Ammon's horn (tissue), 1 donor: ENCODE measurements at places on chromosomes 4 and X.

GRCh38 chr4:73593631-73594241, 26.5 kb downstream of the RASSF6 start:
- peak; percentile 16 for DNase-seq

- DNase-seq = no peak
Observed at GRCh38 chr4:105671301-105671700, 37.2 kb downstream of the INTS12 start.

- no peak for DNase-seq
Observed at GRCh38 chrX:119990556-119991004, 47.0 kb upstream of the NKAP start.

DNA sequence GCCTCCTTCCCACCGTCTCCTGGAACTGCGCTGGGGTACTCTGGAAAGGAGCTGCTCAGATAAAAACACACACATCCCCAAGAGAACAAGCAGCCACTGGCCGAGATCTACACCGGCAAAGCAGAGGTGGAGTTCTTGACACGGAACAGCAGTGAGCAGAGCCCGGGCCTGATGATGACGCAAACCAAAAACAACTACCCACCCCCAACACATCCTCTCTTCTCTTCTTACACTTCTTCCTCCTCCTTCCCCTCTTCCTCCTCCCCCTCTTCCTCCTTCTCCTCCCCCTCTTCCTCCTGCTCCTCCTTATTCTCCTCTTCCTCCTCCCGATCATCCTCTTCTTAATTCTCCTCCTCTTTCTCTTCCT, 4.6 kb downstream of the PNMA5 start:
- DNase-seq = peak; percentile 5

DNA sequence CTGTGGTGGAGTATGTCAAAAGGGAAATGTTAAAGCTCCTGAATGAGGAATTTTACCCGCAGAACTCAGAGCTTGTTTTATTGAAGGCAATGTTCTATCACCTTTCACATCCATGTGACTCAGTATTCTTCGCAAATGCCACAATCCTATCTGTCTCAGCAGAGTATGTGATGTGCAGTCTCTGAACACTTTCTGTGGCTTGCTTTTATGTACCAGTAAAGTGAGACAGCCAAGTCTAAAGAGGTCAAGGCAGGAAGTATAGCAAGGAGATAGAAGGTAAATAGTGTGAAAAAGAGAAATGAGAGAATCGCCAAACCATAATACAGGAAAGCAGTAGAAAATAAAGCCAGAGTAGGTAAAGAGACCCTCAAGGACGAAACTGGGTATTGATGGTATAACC, 515.8 kb downstream of the RAB28 start:
- DNase-seq = no peak

DNA sequence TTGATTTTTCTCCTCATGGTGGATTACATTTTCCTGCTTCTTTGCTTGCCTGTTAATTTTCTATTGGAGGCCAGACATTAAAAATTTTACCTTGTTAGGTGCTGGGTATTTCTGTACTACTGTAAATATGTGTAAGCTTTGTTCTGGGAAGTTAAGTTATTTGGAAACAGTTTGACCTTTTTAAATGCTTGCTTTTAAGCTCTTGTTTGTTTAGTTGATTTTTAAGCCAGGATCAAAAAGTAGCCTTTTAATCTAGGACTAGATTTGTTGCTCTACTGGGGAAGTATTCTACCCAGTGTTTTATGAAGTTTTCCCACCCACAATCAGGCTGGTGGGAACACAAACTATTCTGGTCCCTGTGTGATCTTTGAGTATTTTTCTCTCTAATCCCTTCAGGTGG, 45.1 kb upstream of the OGT start:
- DNase-seq = no peak

- DNase-seq = no peak
Observed at GRCh38 chrX:250965-251364, 30.2 kb upstream of the PLCXD1 start.

DNA sequence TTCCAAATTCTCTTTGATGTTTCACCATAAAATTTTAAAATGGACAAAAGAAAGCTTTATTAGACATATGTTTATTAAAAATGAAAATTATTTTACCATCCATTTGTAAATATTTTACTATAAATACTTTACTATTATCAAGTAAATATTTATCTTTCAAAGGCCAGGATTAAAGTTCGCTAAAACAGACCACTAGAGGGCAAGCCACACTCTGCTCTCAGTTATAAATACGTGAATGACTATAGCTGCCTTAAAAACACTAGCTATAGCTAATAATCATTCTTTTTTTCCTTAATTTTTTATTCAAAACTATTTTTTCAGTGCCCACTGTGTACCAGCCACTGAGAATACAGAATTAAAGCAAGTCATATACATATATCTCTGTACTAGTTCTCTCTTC, 38.6 kb downstream of the UNC5C start:
- peak; percentile 54 for DNase-seq

GRCh38 chr4:176400816-176401461, 81.2 kb downstream of the SPCS3 start:
- DNase-seq = no peak

DNA sequence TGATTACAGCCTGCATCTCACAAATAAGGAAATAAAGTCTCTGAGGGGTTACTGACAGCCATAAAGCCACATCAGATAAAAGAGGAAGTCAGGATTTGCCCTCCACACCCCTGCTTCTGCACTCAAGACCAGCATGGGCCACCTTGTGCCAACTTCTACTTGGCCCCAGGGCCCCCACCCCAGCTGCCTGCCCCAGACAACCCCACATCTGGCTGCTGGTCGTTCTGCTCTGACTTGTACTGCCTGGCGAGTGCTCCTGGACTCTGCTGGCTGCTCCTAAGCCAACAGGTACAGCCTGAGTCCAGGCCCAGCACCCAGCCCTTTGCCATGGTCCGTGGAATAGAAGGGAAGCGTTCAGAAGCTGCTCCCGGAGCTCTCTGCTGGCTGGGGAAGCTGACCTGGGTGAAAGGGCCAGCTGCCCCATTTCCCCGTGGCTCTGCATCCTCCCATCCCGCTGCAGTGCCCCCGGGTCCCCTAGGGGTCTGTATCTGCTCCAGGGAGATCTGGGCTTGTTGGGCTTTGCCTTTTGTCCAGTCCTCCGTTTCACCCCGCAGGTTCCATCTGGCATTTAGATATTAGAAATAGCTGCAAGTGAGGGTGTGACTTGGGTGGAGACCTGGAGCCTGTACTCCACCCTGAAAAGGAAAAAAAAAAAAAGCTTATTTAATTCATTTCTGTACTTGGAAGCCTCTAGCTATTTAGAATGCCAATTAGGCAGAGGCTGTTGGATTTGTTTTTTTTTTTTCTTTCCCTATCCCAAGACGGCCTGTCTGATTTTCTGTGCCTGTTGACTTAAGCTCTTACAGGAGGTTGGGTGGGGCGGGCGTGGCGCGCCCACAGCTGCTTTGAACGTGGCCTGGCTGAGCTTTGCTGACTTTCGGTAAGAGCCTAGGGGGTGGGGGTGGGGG, 194.7 kb downstream of the PTTG2 start:
- DNase-seq = no peak

GRCh38 chrX:118347131-118347530, 1.2 kb downstream of the WDR44 start:
- DNase-seq = no peak
